Cerebellum (tissue), 4 donors: ENCODE measurements at places on chromosomes 3 and 15. TPM values are rescaled to one million over a fixed set of nuclear protein-coding genes. Genes with fewer than 3 reads are reported as not detected.

SLC25A38 gene
- total RNA-seq = 11.4 TPM

GRCh38 chr3:141294848-141295247 lies 63.2 kb downstream of the PXYLP1 start:
- no peak for DNase-seq

DNA sequence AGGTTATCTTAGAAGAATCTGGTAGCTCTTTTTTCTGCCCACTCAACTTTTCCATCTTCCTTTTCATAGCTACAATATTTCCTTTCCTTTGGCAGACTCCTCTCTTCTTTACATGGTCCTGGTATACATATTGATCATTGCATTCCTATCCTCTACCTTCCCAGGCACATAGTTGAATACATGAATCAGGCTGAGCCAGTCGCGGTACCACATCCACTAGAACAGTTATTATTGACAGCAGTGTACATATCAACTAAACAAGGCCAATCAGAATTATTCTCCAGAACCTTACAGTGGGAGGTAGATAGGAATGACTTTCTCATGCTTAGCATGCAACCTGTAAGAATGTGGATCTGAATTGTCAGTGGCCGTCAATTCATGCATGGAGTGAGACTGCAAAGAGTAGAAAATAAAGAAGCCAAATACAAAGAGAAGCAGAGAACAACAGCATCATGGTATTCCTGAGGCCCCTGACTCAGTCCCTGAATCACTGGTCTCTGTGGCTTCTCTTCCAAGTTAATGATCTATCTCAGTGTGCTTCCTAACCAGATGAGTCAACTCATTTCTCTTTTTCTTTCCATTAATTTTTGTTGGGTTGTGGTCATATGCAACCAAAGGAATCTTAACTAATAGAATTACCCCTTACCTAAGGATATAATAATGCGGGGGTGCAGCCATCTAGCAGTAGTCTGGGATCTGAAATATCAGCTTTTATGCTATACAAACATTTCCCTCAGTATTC lies 60.9 kb upstream of the DCBLD2 start:
- no peak for DNase-seq

GRCh38 chr15:91790836-91791235 lies 62.7 kb upstream of the SLCO3A1 start:
- no peak for DNase-seq

C3orf80 gene
- 2.0 TPM for total RNA-seq

GRCh38 chr15:33700695-33701303 lies 267.5 kb upstream of the CHRM5 start:
- DNase-seq = peak; percentile 49

DNA sequence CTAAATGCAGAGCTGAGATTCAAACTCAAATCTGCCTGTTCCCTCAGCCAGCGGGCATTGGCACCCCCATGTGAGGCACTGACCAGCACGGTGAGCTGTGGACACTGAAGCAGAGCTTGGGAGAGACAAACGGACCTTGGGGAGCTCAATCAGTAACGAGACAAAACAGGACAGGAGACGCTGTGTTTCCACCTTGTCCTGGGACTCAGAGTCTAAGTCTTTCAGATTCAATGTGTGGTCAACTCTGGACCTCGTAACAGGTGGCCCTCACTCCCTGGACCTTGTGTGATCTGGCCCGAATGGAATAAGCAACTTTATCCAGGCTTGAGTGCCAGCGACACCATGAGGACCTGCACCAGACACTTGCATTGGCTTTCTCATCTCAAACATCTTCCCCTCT lies 232.5 kb downstream of the UACA start:
- DNase-seq = no peak

GRCh38 chr3:114899186-114899931 lies 247.7 kb downstream of the ZBTB20 start:
- DNase-seq = peak; percentile 41

DNA sequence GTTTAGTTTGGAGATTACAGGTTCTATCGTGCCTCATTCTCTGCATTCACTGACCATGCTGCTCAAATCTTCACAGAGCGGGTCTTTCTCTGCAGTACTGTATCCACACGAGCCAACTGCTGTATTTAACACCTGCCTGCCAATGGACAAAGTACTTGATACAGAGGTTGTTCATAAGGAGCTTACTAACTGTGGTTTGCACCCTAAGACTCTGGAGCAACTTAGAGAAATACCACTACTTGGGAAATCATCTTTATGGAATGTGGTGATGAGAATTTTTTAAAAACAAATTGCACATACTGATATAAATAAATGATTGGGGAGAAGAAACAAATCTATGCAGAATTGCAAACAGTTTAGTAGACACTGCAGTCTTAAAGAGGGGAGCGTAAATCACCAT lies 90.0 kb downstream of the PPP2R3A start:
- DNase-seq = no peak

DNA sequence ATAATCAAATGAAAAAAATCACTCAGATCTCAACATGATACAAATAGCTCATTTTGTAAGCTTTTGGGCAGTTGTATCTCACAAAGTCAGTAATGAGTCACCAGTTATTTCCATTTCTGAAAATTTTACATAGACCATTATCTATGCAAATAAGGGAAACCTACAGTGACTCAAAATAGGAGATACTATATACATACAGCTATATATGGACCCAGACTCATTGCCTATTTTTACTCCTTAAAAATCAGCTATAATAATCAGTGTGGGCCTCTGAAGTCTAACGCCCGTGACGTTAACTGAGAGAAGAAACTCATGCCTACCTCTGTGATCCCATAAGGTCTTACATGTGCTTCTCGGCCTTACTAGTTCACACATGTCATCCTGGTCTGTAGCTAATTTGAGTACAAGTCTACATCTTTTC lies 31.6 kb downstream of the LRIG1 start:
- no peak for DNase-seq

TTLL13 gene
- total RNA-seq = 0.36 TPM

- no peak for DNase-seq
Observed at GRCh38 chr3:23781051-23781450, 24.7 kb upstream of the UBE2E1 start.

- DNase-seq = no peak
Observed at GRCh38 chr3:43071313-43071893, 34.5 kb downstream of the POMGNT2 start.

GRCh38 chr3:29582273-29582672 lies 301.4 kb downstream of the RBMS3 start:
- DNase-seq = no peak

NOX5 gene
- total RNA-seq = 0.09 TPM

ITGA11 gene
- total RNA-seq = 4.2 TPM

DNA sequence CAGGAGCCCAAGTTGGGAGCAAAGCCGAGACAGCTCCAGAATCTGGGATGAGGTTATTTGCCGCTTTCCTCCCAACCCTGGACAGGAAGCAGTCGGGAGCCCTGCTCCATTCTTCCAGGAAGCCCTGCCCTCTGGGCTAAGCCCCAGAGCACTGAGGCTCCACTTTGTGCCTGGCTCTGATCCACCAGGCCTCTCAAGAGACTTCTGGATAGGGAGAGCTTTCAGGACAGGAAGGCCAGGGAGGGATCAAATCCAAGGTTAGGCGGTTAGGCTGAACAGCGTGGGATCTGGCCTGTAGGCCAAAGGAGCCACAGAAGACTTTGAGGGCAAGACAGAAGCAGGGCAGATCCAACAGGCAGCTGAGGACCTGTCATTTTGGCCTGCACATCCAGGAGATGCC lies 835 bp downstream of the STOML1 start:
- peak; percentile 26 for DNase-seq

SKOR1 gene
- total RNA-seq = 14.9 TPM

GRCh38 chr3:119636891-119637611 lies 23.3 kb downstream of the POPDC2 start:
- no peak for DNase-seq

FANCI gene
- 29.4 TPM for total RNA-seq

DNA sequence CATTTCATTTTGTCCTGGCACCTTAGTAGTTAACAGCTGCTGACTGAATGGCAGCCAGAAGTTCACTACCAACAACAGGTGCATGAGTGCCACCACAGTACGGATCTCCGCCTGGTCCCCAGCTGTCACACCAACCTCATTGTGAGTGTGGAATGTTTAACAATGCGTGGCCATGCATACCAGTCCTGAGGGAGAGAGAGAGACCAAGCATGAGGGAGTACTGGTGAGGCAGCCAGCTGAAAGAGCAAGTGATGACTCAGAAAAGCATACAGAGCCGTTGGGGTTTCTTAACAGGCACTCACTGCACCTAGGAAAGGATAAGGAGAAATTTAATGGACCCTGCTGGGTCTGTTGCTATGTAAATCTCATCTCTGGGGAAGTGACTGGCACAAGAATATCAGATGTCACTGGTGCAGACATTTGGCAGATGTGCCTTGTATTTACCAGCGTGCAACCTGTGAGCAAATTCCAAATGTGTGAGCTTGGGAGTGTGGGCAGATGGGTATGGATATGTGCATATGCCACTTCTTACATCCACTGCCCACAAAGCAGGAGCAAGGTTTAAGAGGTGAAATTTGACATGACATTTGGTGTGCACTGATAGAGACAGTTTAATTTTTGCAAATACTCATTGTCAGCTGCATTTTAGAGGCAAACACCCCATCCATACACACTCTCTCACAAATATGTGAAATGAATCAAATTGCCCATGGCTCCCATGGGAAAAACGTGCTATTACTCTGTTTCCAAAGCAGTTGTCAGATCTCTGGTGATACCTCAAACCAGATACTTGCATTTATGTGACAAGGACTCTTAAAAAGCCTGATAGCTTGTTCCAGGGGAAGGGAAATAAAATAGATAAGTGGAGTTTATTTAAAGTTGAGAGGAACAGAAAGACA lies 245.2 kb upstream of the ARPP21 start:
- DNase-seq = no peak

PEX5L gene
- total RNA-seq = 5.3 TPM

DNA sequence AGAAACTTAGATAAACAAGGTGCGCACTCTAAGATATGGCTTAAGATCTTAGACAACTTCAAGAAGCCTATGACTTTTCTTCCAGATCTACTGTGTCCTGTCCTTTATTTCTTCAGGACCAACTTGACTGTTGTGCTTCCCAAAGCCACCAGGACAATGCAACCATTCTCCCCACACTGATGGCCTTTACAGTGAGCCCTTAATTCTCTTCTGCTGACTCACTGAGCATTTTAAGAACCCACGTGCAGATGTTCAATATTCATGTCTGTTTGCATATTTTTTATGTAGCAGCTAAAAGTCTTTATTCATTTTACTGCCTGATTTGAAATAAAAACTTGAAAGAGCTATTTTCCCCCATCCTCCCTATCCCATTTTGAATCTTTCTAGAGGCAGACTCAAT lies 103.3 kb upstream of the SLC2A2 start:
- DNase-seq = no peak

TGFBR2 gene
- total RNA-seq = 12.1 TPM

TEX9 gene
- total RNA-seq = 54.4 TPM

DNA sequence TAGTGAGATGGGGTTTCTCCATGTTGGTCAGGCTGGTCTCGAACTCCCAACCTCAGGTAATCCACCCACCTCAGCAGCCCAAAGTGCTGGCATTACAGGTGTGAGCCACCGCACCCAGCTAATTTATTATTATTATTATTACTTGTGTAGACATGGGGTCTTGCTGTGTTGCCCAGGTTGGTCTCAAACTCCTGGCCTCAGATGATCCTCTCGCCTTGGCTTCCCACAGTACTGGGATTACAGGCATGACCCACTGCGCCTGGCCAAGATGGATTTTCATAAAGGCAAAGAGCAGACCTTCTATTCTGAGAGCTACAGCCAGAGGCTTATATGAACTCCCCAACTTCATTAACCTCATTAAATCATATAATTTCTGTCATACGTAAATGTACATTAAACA lies 17.2 kb downstream of the PTPN9 start:
- no peak for DNase-seq

ZNF860 gene
- total RNA-seq = 1.8 TPM

- DNase-seq = no peak
Observed at GRCh38 chr3:140420621-140421357, 257.1 kb upstream of the TRIM42 start.
